ENCODE measurements at places on chromosomes 1 and 21.

DNA sequence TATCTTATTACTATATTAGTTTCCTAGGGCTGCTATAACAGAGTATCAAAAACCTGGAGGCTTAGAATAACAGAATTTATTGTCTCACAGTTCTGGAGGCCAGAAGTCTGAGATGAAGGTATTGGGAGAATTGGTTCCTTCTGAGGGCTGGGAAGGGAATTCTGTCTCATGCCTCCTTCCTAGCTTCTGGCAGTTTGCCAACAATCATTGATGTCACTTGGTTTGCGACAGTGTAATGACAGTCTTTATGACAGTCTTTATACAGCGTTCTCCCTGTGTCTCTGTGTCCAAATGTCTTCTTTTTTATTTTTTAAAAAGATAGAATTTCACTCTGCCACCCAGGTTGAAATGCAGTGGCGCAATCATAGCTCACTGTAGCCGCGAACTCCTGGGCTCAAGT lies 15.8 kb upstream of the CENPF start:
- no peak for DNase-seq

- DNase-seq: no peak
Measured at GRCh38 chr1:162656266-162656665, 24.0 kb downstream of the DDR2 start.

DNA sequence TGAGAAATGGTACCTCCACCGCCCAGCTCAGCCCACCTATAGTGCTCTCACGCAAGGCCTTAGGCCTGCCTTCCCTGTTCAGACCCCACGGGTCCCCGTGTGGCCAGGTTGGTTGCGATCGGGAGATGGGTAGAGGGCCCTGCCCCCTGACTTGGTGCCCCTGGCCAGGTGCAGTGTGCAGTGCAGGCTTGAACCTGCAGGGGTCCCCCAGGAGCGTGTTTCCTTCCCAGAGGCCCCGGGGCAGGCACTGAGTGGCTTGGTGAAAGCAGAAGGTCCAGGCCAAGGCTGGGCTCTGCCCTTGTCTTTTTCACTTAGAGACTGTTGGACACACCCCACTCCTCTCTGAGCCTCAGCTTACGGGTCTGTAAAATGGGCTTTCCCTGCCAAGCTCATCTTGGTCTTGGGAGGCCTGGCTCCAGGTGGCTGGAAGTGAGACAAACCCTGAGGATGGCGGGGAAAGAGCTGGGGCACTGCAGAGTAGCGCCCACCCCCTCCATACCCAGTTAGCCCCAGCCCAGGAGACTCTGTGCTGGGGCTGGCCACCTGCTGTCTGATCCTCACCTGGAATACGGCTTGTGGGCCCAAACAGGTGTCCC lies 9.3 kb upstream of the HES5 start:
- no peak for DNase-seq

- no peak for DNase-seq
Measured at GRCh38 chr1:191707288-191707687, 451.0 kb upstream of the RGS18 start.
